ENCODE measurements at places on chromosomes 12 and 14. TPM values are rescaled to one million over a fixed set of nuclear protein-coding genes. Genes with fewer than 3 reads are reported as not detected.
A peak's percentile ranks its signal among the peaks of the same experiment; 100 is the strongest.

The NOXRED1 gene
- not detected for total RNA-seq

The NPC2 gene
- total RNA-seq: 100 TPM

The CD27 gene
- total RNA-seq: 0.40 TPM

The PRH2 gene
- total RNA-seq: not detected

The RIMKLB gene
- 10.6 TPM for total RNA-seq

The ATP5MC2 gene
- total RNA-seq: 246 TPM

The ZNF10 gene
- 2.4 TPM for total RNA-seq

The LRRC43 gene
- 0.12 TPM for total RNA-seq

The TGM1 gene
- total RNA-seq: 1,652 TPM

The NRL gene
- total RNA-seq: 1.1 TPM

The SELPLG gene
- total RNA-seq: 0.76 TPM

The PLEKHD1 gene
- total RNA-seq: not detected

The REC8 gene
- 5.4 TPM for total RNA-seq

The PLBD1 gene
- 56.5 TPM for total RNA-seq

The GLIPR1L1 gene
- not detected for total RNA-seq

GRCh38 chr12:65327207-65328076, 49.0 kb downstream of the MSRB3 start:
- no peak for ATAC-seq

GRCh38 chr12:64192644-64193444, 29.3 kb downstream of the KICS2 start:
- ATAC-seq: no peak

- no peak for ATAC-seq
These were observed 55.8 kb upstream of the GALNT9 start for GRCh38 chr12:132384916-132385774.

GRCh38 chr12:121697093-121697698, 15.4 kb upstream of the TMEM120B start:
- no peak for ATAC-seq

DNA sequence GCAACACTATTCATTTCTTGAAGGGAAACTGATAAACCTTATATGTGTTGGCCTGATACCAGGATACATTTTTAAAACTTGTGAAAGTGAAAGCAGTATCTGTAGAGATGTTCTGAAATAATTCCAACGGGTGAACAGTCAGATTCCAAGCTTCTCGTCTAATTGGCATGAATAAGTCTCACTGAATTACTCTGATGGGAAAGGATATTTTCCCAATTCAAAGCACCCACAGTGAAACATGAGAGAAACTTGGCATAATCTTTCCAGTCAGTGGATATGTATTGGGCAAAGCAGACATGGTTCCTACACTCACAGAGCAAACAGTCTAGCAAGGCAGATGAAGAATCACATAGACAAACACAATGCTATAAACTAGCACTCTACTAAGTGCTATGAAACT, 413.1 kb downstream of the MED13L start:
- ATAC-seq: no peak

GRCh38 chr14:76986231-76986565, 42.3 kb downstream of the IRF2BPL start:
- ATAC-seq: no peak

GRCh38 chr12:132788375-132789098, 26.9 kb upstream of the ANKLE2 start:
- ATAC-seq: peak; percentile 20

GRCh38 chr12:1706632-1706980, 15.7 kb downstream of the ADIPOR2 start:
- ATAC-seq: peak; percentile 51

GRCh38 chr14:35380794-35381193, 23.8 kb downstream of the NFKBIA start:
- no peak for ATAC-seq

DNA sequence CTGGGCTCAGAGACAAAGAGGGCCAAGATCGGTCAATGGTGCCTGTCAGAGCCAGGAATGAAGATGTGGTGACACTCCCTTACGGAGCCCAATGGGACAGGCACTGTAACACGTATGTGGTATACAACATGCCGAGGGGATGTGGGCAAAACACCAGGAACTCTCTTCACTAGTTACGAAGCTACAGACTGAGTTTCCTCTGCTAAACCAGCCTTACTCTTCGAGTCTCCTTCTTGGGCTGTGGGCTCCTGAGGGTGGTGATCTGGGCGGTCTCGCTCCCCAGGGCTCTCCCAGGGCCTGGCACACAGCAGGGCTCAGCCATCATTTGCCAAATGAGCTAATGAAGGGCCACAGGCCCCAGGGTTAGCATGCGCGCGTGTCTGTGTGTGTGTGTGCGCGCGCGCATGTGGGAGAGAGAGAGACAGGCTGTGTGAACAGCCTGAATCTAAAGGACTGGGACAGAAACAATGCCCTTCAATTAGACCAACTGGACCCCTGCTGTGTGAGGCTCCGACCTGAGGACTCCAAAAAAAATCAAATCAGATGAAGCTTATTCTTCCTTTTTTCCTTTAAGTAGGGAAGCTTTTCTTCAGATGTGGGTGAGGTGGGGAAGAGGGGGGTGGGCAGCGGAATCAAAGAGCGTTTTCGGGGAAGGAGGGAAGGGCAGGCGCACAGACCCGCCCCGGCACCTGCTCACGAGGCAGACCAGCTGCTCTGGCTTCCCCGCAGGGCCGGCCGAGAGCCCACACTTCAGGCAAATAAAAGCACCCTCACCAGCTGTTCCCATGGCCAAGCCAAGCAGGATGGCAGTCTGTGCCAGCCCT, 42.5 kb downstream of the CCDC88C start:
- ATAC-seq: no peak

- peak; percentile 57 for ATAC-seq
These were observed 986.3 kb upstream of the TMEM132C start for GRCh38 chr12:127280393-127281275.

DNA sequence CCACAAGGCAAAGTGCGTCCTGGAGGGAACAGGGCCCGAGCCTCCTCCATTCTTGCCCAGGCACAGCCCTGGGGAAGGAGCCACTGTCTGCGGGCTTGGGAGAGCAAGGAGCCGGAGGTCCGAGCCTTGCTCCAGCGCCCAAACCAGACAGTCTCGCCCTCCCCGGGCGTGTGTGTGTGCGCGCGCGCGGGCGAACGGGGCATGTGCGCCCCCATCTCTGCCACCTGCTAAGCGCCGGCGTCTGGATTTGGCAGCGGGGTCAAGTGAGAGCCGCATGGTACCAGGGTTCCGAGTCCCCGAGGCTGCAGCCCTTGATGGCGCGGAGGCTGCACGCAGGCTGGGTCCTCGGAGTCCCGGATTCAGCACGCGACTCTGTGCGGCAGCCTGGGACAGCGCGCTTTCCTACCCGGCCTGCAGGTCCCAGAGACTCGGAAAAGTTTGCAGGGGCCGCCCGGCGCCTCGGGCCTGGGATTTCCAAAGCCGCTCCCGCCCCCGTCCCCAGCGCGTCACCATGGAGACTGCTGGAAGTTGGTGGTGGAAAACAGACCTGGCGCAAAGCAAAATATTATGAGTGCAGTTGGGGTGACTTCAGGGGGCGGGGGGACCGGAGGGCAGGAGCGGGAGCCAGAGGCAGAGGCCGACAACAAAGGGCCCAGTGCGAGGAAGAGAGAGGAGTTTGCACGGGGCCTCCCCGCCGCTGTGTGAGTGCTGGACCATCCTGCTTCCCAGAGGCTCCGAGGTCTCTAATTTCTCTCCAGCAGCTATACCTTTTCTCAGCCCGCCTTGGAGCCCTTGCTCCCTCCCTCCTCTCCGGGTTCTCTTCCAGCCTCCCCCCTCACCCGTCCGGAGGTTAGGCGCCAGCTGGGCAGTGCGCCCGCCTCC, 4.2 kb downstream of the RFX4 start:
- ATAC-seq: no peak

GRCh38 chr14:45065540-45065939, 18.4 kb upstream of the PRPF39 start:
- no peak for ATAC-seq

DNA sequence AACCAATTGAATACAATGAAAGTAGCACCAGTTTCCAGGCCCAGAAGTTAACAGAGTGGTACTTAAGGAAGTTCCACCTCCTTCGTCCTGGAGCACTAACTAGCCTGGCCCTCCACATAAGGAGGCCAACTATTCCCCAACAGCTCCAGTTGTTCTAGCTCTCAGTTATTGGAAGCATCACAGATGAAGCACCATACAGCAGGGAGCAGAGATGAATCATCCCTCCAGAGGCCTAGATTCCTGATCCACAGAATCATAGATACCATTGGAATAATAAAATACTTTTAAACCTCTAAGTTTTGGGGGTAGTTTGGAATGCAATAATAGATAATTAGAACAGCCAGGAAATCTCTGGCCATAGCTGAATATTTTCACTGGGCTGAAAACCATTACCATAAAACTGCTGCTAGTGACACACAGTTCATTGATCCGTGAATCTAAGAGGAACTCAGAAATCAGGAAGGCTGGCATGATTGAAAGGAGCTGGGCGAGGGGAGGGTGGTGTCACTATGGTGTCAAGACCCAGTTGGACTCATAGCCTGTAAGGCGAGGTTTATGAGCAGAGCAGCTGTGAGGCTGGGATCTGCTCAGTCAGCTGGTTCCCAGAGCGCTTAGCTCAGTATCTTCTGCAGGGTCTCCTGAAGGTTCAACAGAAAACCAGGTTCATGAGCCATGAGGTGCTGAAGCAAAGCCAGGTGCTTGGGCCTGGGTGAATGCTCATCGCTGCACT, 371.4 kb upstream of the TMTC1 start:
- no peak for ATAC-seq

DNA sequence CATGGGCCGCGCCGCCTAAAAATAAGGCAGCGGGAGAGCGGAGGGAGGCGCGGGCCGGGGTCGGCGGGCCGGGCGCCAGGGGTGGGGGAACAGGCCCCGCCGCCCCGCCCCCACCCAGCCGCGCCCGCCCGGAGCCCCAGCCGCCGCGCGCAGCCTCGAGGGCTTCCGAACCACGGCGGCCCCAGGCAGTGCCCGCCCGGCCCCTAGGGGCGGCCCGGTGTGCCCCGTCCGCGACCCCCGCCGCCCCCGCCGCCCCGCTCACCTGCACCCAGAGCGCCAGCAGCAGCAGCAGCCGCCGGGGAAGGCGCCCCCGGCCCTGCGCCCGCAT, 519 bp downstream of the JAG2 start:
- ATAC-seq: no peak

GRCh38 chr12:26162905-26163304, 32.5 kb upstream of the SSPN start:
- peak; percentile 40 for ATAC-seq

GRCh38 chr12:64903479-64904152, 79.2 kb downstream of the TBC1D30 start:
- ATAC-seq: no peak

DNA sequence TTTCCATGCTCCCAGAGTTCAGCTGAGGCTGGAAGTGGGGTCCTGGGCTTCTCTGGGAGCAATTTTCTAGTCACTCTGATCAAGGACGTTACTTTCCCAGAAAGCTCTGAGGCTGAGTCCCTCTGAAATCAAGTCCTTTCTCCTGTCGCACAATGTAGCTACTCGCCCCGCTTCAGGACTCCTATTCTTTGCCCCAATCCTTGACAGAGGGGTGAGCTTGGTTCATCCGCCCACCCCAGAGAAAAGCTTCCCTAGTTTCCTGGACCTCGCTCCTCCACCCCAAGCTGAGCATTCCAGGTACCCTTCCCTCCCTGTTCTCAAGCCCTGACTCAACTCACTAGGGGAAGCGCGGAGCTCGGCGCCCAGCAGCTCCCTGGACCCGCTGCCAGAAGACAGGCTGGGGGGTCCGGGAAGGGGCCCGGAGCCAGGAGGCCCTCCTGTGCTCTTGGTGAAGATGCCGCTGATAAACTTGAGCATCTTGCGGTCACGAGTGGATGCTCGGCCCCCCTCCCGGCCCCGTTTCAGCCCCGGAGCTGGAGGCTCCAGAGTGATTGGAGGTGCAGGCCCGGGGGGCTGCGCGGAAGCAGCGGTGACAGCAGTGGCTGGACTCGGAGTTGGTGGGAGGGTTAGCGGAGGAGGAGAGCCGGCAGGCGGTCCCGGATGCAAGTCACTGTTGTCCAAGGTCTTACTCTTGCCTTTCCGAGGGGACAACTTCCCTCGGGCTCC, 1.6 kb downstream of the AGAP2 start:
- ATAC-seq: no peak

GRCh38 chr12:7035463-7035862, 17.2 kb upstream of the LPCAT3 start:
- no peak for ATAC-seq

- ATAC-seq: no peak
These were observed 36.9 kb upstream of the A2ML1 start for GRCh38 chr12:8785499-8785898.

DNA sequence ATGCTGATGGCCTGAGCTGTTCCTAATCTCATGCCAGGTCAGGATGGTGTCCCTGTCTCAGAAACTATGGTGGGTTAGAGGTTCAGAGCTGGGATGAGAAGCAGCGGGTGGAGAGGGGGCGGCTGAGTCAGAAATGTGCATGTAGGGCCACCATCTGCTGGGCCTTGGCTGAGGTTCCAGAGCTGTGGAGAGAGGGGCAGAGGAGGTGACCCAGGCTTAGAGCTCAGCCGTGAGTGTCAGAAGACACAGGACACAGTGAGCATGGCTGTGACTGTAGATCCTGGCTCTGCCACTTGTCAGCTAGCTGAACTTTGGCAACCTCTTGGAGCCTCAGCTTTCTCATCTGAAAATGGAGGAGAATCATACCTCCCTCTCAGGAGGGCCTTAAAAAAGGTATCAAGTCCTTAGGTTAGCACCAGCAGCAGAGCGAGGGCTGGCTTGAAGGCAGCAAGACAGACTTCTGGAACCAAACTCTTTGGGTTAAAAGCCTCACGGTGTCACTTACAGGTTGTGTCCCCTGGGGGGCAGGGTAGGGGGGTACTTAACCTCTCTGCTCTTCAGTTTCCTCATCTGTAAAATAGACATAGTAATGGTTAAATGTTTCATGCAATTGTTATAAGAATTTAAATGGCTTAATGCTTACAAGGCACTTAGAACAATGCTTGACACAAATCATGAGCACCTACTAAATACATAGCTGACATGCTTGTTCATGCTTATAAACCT, 34.8 kb downstream of the TMEM229B start:
- ATAC-seq: no peak

DNA sequence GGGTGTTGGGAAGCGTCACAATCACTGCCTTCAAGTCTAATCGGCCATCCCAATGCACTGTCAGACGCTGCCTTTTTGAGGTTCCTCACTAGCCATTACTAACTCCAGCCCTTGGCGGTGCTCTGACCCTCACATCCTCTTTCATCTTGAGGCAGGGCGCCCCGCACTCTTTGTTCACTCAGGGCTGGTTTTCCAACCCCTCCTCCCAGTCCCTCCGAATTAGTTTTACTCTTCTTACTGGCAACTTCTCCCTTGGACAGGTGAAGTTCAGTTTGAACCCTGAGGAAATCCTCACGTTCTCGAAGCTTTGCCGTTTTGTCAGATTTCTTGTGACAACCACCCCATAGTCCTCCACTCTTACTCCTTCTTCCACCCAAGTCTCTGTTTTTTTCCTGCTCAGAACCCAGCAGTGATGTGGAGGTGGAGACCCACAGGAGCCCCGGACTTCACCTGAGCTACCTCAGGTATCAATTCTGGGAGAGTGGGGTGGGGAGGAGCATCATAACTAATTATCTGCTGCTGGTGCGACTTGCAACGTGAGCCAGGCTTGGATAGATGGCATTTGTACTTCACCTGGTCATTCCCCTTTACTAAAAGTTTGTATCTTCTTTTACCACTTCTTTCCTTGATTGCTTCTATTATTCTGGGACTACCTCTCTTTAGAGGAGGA, 757 bp downstream of the ZC3H10 start:
- ATAC-seq: no peak

- ATAC-seq: no peak
These were observed 35.5 kb downstream of the MAPK1IP1L start for GRCh38 chr14:55086938-55087337.
